ENCODE measurements at places on chromosomes 2 and 18.

- no peak for DNase-seq
Measured at GRCh38 chr18:49189772-49190171, 239.0 kb upstream of the SMAD7 start.

DNA sequence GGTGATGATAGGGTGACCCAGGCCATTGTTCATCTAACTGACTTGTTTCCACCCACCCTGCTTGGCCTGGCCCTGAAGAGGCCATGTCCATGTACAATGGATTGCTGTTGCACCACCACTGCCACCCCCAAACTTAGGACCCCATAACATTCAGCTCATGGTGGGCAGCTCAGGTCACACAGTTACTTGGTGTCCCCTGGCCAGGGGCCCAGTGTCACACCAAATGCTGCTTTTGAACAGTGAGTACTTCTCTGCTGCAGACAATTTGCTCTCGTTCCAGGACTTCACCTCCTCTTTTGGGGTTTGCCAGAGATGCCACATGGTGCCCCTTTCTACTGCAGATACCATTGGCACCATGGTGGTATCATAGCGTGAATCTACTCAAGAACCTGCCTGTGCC lies 11.7 kb downstream of the MAB21L4 start:
- no peak for DNase-seq

GRCh38 chr2:26471289-26471688 lies 6.6 kb downstream of the OTOF start:
- DNase-seq: no peak

DNA sequence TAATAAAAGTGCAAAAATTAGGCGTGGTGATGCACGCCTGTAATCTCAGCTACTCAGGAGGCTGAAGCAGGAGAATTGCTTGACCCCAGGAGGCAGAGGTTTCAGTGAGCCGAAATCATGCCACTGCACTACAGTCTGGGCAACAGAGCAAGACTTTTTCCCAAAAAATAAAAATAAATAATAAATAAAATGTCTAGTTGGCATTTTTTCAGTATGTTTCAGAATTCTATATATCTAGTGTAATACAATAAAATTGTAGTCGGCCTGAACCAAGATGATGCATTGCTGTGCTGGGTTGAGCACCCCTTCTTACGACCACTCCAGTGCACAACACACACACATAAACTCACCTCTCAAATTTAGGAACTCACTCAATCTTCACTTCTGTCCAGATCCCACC lies 108.2 kb downstream of the XIRP2 start:
- DNase-seq: no peak

DNA sequence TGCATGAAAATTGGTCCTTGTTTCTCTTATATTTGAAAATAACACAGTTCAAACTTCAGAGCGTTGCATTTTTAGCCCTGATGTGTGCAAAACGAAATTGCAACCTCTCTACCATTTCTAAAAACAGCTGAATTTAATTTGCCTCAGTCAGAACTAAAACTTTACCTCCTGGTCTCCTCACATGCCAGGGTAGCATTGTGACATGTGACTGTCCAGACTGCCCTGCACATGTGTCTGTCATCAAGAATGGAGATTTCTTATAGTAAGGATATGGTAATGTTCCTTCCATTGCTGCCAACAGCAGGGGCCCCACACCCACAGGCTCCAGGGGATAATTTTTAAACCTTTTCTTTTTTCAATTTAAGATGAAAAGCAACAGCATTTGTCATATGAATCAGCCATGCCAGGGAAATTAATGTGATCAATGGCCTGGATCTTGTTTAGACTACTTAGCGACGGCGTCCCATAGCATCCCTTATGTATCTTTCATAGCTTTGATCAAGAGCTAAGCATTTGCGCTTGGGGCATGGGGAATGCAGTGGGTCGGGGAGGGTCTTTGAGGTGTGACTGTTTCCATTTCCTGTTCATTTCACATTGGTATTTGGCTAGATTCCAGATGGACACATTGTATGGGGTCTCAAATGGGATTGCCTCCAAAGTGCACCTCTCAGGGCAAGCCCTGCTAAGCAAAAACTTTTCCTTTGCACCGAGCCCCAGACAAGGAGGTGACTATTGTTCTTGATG lies 92.4 kb upstream of the RASGRP3 start:
- no peak for DNase-seq

- DNase-seq: no peak
Measured at GRCh38 chr2:127154396-127154795, 47.4 kb upstream of the BIN1 start.

DNA sequence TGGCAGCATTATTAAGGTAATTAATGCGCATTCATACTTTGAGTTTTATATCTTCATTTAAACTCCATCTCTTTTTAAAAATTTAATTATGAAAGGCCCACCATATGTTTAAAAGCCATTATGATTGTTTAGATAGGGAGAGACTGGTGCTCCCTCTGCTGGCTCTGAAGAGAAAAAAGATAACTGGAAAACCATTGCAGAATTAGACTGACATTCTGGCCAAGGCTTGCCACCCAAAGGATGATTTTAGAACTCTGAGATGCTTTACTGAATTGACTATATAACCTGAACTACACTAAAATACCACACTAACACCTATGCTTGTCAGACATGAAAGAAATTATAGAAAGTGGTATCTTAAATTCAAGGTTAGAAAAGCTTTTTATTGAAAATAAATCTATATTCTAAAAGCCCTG lies 127.6 kb upstream of the SPOPL start:
- no peak for DNase-seq

- no peak for DNase-seq
Measured at GRCh38 chr2:10537522-10538199, 89.5 kb upstream of the ODC1 start.

DNA sequence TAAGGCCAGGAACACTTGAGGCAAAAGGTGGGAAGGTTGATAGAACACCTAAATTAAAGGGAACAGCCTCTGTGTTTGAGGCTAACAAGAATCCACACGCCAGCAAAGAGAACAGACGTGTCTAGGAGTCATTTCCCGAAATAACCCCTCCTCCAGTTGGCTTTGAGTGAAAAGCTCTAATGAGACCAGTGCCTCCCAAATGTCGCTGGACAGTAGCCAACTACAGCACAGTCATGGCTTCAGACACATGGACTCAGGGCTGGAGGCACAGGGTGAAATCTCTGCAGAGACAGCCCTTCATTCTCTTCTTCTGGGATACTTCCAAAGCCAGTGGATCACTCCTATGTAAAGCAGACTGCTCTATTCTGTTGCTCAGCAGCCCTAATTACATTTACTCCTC lies 49.6 kb downstream of the SOWAHC start:
- no peak for DNase-seq

- DNase-seq: no peak
Measured at GRCh38 chr2:229818230-229818629, 103.6 kb downstream of the TRIP12 start.

- no peak for DNase-seq
Measured at GRCh38 chr2:52340171-52340570, 1308.2 kb upstream of the NRXN1 start.

DNA sequence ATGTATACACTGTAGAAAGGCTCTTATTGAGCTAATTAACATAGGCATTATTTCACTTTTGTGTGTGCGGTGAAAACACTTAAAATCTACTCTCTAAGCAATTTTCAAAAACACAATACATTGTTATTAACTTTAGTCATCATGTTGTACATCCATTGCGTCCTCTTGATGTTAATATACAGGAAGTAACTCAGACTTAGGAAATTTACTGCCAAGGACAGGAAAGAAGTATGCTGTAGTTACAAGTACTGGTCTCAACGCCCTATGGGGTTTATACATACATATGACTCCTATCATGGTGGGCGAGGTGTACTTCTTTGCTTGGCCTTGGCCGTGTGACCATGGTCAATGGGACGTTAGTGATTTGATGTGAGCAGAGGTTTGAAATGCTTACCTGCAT lies 15.5 kb downstream of the SCTR start:
- DNase-seq: no peak

- no peak for DNase-seq
Measured at GRCh38 chr2:172457536-172457935, 30.1 kb downstream of the ITGA6 start.

- no peak for DNase-seq
Measured at GRCh38 chr18:54939361-54939917, 19.8 kb downstream of the CCDC68 start.

GRCh38 chr2:20594048-20594750 lies 56.7 kb downstream of the HS1BP3 start:
- DNase-seq: no peak

GRCh38 chr2:82340578-82341053 lies 2036.1 kb upstream of the LRRTM1 start:
- DNase-seq: no peak

DNA sequence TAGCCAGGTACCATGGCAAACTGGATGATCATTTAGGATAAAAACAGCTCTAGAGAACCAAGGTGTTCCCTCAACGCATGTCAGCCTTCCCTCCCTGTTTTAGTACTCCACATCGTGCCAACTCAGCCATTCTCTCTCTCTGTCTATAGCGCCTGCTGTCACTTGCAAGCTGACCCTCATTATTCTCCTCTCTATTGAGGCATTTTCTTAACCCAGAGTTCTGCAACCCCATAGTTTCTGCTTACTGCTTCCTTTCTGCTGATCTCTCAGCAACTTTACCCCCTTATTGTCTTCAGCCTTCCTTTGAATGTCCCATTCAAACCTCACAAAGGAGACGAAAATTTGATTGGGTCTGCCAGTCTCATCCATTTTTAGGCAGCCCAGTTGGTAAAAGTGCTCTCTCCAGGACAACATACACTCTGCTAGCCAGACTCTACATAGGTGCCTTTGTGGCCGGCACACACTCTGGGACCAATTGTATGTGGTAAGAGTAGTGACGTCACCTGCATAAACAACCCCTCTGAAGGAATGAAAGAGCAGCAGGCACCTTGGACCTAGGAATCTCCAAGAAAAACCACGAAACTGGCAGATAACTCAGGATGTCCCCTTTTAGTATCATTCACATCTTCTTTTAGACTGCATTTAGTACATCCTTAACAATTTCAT lies 367.2 kb upstream of the KCNH7 start:
- no peak for DNase-seq

GRCh38 chr2:37267685-37268084 lies 36.2 kb downstream of the NDUFAF7 start:
- DNase-seq: no peak

- no peak for DNase-seq
Measured at GRCh38 chr18:56702946-56703345, 51.8 kb downstream of the WDR7 start.

DNA sequence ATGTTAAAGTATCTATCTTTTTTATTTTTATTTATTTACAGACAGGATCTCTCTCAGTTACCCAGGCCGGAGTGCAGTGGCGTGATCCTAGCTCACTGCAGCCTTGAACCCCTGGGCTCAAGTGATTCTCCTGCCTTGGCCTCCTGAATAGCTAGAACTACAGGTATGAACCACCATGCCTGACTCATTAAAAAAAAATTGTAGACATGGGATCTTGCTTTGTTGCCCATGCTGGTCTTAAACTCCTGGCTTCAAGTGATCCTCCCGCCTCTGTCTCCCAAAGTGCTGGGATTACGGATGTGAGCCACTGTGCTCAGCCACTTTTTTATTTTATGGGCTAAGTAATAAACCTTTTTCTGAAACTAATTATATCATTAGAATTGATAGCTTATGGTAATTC lies 7.1 kb downstream of the MFSD6 start:
- no peak for DNase-seq

- DNase-seq: no peak
Measured at GRCh38 chr18:49055754-49056172, 105.0 kb upstream of the SMAD7 start.

- DNase-seq: no peak
Measured at GRCh38 chr2:66962716-66963115, 434.4 kb upstream of the ETAA1 start.

DNA sequence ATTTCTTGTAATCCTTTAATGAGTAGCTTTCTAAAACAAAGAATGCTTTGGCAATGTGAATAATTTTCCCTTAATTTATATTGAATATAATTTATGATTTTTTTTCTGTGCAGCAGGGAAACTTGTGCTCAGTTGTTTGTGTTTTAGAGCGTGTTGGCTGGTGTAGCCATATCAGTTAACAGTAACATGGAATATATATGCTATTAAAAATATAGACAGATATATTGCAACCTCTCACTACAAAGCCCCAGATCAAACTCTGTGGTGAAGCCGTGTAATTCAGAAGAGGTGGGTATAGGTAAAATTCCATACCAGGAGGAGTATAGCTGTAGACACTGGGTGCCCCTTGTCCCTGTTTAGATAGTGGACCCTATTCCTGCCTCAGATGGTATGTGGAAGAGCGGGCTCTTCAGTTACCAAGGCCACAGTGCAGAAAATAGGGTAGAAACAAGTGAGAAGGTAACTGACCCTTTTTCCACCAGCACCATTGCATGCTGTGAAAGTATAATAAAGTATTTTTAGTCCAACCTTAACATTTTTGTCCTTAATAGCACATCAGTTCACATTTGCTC lies 18.1 kb upstream of the RASGRP3 start:
- no peak for DNase-seq

GRCh38 chr18:44715245-44715644 lies 34.6 kb downstream of the SETBP1 start:
- DNase-seq: no peak

- DNase-seq: no peak
Measured at GRCh38 chr2:10493634-10494281, 45.6 kb upstream of the ODC1 start.

DNA sequence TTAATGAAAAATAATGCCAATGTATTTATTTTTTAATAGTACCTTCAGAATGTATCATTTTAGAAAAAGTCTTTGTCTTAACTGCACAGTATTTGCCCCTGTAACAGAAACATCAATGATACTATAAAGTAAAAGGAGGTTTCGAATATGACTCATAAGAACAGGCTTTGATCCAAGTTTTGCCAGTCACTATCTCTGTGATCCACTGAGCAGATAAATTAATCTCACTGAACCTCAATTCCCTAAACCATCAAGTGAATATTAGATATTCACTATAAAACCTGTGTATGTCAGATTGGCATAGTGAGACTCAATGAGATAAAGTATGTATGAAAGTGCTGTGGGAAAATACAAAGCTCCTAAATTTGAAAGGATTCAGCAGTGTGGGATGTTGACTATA lies 292.1 kb downstream of the EXOC6B start:
- no peak for DNase-seq
